Central memory CD8-positive, alpha-beta T cell (primary cell): ENCODE measurements at places on chromosomes 2 and 18.

GRCh38 chr2:8322634-8323033 lies 359.2 kb upstream of the ID2 start:
- H3K4me1 ChIP-seq, result peaks cover 19% of the 10 kb centered on the region
- DNase-seq, result no peak
- H3K4me3 ChIP-seq, result no peak overlapping the region
- H3K36me3 ChIP-seq, result no peaks in the 10 kb centered on the region
- H3K27me3 ChIP-seq, result no peaks in the 10 kb centered on the region

GRCh38 chr2:240711296-240711695 lies 19.6 kb downstream of the AQP12A start:
- no peaks in the 10 kb centered on the region for H3K36me3 ChIP-seq
- H3K27me3 ChIP-seq, result peaks cover 21% of the 10 kb centered on the region
- H3K4me3 ChIP-seq, result no peak overlapping the region
- H3K4me1 ChIP-seq, result no peaks in the 10 kb centered on the region
- DNase-seq, result no peak

- H3K36me3 ChIP-seq, result peaks cover 4% of the 10 kb centered on the region
- DNase-seq, result no peak
- H3K27ac ChIP-seq, result peak overlapping the region; percentile 73
- H3K4me1 ChIP-seq, result peaks cover 52% of the 10 kb centered on the region
- no peaks in the 10 kb centered on the region for H3K27me3 ChIP-seq
- H3K4me3 ChIP-seq, result no peak overlapping the region
These were observed 243.4 kb downstream of the LDLRAD4 start for GRCh38 chr18:13461936-13462335.

GRCh38 chr2:199404841-199405240 lies 52.9 kb downstream of the SATB2 start:
- H3K27ac ChIP-seq, result no peak overlapping the region
- H3K27me3 ChIP-seq, result peaks cover 10% of the 10 kb centered on the region
- H3K36me3 ChIP-seq, result no peaks in the 10 kb centered on the region
- no peak for DNase-seq

GRCh38 chr2:6590442-6590841 lies 275.3 kb downstream of the CMPK2 start:
- no peak for DNase-seq
- H3K36me3 ChIP-seq, result no peaks in the 10 kb centered on the region
- no peaks in the 10 kb centered on the region for H3K27me3 ChIP-seq
- no peak overlapping the region for H3K27ac ChIP-seq
- H3K4me1 ChIP-seq, result no peaks in the 10 kb centered on the region

DNA sequence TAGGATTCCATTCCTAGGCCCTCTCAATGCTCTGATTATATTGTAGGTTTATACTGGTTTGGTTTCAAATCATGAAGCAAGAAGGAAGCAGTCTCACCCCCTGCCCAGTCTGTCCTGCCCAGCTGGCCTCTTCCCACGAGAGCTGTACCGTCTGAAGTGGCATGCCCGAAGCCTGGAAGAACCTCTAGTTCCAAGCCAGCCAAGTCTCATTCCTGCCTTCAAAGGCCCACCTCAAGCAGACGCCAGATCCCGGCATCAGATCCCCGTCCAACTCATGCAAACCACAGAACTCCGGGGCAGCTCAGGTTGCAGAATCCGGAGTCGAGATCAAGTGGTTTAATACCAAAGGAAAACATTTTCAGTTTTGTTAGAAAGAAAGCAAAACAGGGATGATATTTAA lies 234.4 kb downstream of the LPIN1 start:
- no peak for DNase-seq
- H3K4me1 ChIP-seq, result no peaks in the 10 kb centered on the region
- peaks cover 3% of the 10 kb centered on the region for H3K36me3 ChIP-seq
- peaks cover 79% of the 10 kb centered on the region for H3K27me3 ChIP-seq

DNA sequence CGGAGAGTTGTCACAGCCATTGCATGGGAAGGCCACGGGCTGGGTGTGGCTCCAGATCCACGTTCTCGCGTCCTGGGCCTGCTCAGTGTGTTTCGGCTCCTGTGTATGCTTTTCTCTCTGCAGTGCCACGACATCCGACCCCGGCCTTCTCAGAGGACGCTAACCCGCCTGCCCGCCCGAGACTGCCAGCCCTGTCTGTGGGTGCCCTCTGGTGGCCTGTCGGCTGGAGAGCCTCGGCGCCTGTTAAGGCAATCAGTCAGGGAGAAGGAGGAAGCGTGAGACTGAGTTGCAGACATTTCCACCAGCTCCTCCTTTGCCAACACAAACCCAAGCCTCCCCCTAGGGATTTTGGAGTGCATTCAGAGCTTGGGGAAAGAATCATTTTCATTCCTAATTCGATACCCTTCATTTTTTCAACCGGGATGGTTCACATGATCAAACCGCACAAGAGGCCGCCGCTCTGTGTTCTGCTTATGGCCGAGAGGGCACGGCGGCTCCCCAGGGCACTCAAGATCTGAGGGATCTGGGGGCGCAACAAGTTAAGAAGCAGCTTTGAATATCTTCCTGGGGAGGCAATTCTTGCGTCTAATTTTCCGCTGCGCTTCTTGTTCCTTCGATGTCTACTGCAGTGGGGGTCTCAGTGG lies 37.5 kb upstream of the ZBTB7C start:
- no peak overlapping the region for H3K4me3 ChIP-seq
- no peaks in the 10 kb centered on the region for H3K36me3 ChIP-seq
- peak; percentile 26 for DNase-seq
- peaks cover 36% of the 10 kb centered on the region for H3K27me3 ChIP-seq
- no peak overlapping the region for H3K27ac ChIP-seq

DNA sequence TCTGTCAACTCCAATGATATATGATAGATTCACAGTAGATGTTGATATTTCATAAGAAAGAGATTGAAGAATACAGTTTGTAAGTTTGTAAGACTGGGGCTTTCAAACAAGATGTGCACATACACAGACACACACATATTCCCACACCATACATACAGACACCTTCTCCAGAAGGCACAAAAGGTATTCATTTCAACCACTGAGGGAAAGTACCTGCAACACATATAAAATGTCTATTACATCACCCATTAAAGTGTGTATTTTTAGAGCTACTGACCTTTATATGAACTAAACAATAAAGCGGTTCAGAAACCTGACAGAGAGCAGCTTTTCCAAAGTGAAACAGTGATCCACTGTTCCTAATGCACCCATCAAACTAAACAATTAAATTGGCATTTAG lies 53.3 kb downstream of the CCDC148 start:
- H3K36me3 ChIP-seq, result peaks cover 3% of the 10 kb centered on the region
- no peak overlapping the region for H3K27ac ChIP-seq
- DNase-seq, result no peak
- no peaks in the 10 kb centered on the region for H3K4me1 ChIP-seq
- H3K27me3 ChIP-seq, result peaks cover 50% of the 10 kb centered on the region
- no peak overlapping the region for H3K4me3 ChIP-seq

DNA sequence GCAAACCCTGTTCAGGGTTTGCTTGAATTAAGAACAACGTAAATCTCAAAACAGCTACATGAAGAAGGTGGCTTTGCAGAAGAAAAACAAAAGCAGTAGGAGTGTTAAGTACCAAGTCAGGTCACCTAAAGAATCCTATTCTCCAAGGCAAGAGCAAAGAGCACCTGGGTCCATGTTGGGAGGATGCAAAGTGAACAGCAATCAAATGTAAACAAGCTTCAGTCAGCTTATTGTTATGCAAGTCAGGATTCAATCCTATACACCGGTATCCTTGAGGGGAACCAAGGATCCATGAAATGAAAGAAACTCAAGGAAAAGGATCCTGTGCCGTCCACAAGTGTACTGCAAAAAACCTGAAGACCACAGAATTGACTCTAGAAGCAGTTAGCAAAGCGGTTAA lies 261.0 kb upstream of the DDX18 start:
- no peaks in the 10 kb centered on the region for H3K27me3 ChIP-seq
- no peaks in the 10 kb centered on the region for H3K36me3 ChIP-seq
- H3K4me3 ChIP-seq, result no peak overlapping the region
- no peak for DNase-seq
- H3K4me1 ChIP-seq, result no peaks in the 10 kb centered on the region

DNA sequence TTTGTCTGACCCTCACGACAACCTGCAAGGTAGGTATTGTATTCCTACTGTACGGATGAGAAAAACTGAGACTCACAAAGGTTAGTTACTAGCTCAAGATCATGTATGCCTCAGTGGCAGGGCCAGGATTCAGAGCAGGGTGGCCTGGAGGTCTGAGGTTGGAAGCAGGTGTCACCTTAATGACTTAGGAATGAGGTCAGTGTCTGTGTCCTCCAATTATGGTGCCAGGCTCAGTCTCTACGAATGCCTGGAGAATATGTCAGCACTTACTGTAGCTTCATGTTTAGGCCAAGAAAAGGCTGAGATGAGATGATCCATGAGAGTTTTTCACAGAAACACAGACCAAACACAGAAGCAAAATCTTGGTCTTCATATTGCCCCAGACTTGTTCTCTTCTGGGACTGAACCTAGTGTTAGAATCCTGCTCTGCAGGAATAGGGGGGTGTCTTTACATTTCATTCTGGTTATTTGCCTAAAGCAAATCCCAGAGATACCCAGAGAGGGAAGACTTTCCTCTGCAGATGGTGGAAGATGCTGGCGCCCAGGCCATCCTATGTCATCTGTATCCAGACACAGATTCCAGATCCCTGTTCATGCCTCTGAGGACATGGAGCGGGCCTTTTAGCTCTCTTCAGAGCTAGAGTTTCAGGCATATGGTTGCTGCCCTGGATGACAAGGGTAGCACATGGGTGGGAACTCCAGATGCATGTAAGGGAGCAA lies 16.3 kb upstream of the RAB10 start:
- H3K27ac ChIP-seq, result no peak overlapping the region
- H3K4me3 ChIP-seq, result no peak overlapping the region
- H3K36me3 ChIP-seq, result no peaks in the 10 kb centered on the region
- no peaks in the 10 kb centered on the region for H3K27me3 ChIP-seq
- no peaks in the 10 kb centered on the region for H3K4me1 ChIP-seq

- H3K4me1 ChIP-seq, result no peaks in the 10 kb centered on the region
- no peak for DNase-seq
- no peaks in the 10 kb centered on the region for H3K27me3 ChIP-seq
- no peak overlapping the region for H3K4me3 ChIP-seq
- H3K36me3 ChIP-seq, result no peaks in the 10 kb centered on the region
- H3K27ac ChIP-seq, result no peak overlapping the region
These were observed 1806.1 kb upstream of the PIK3C3 start for GRCh38 chr18:40148960-40149359.

GRCh38 chr2:62254424-62255266 lies 58.7 kb downstream of the B3GNT2 start:
- H3K27ac ChIP-seq, result no peak overlapping the region
- no peak overlapping the region for H3K4me3 ChIP-seq
- no peaks in the 10 kb centered on the region for H3K36me3 ChIP-seq

GRCh38 chr2:46258937-46259776 lies 38.0 kb upstream of the EPAS1 start:
- peaks cover 7% of the 10 kb centered on the region for H3K4me1 ChIP-seq
- no peak overlapping the region for H3K4me3 ChIP-seq
- H3K27ac ChIP-seq, result no peak overlapping the region
- no peak for DNase-seq
- H3K36me3 ChIP-seq, result peaks cover 3% of the 10 kb centered on the region

DNA sequence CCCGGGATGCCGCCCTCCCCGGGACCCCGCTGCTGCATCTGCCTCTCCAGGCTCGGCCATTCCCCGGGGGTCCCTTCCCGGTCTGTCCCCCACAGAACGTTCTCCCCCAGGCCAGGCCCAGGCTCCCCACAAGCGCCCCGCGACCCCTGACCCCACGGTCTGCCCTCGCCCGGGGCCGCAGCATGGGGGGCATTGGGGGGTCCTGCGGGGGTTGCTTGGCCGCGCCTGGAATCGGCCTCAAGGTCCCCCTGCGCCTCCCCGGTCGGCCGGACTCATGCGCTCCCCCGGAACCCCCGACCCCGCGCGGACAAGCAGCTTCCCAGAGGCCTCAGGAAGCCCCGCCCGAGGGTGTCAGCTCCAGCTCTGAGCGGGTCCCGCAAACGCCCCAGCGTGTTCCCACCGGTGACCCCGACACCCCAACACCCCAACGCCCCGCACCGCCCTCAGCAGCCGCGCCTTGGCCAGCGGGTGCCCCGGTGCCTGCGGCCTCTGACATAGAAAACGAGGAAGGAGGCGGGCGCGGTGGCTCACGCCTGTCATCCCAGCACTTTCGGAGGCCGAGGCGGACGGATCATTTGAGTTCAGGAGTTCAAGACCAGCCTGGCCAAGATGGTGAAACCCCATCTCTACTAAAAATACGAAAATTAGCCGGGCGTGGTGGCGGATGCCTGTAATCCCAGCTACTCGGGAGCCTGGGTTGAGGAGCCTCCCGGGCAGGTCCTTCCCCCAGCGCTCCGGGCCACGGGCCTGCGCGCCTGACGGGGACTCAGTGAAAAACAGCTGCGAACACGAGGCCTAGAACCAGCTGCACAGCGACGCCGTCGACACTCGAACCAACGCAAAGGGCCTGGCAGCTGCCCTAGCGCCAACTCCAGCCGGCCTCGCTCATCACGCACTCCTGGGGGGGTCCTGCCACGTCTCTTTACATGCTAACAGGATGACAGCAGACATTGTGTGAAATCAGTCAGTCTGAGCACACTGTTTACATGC lies 61.8 kb upstream of the CTDP1 start:
- no peaks in the 10 kb centered on the region for H3K4me1 ChIP-seq
- peaks cover 3% of the 10 kb centered on the region for H3K27me3 ChIP-seq

DNA sequence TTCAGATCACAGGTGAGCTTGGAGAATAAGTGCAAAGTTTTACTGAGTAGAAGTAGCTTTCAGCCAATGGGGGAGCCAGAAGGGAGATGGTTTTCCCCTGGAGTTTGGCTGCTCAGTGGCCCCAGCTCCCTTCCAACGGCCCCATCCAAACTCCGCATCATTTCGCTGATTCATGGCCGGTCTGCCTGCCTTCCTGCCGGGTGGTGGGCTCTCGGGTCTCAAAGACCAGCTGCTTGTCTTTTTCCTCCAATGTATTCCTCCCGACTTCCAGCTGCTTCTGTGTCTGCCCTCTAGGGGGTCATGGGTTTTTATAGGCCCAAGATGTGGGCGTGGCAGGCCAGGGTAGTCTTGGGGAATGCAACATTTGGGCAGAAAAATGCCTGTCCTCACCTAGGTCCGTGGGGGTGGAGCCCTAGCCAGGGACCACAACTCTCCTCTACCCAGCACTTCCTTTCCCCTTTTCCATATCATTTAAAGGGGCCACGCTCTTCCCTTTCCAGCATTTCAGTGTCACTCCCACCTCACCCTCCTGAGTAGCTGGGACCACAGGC lies 73.5 kb downstream of the MEX3C start:
- no peak for DNase-seq
- no peak overlapping the region for H3K4me3 ChIP-seq
- H3K36me3 ChIP-seq, result peaks cover 2% of the 10 kb centered on the region
- peaks cover 11% of the 10 kb centered on the region for H3K27me3 ChIP-seq
- H3K27ac ChIP-seq, result no peak overlapping the region

- no peaks in the 10 kb centered on the region for H3K36me3 ChIP-seq
- DNase-seq, result no peak
- no peak overlapping the region for H3K27ac ChIP-seq
These were observed 59.4 kb upstream of the MSTN start for GRCh38 chr2:190121971-190122370.

- no peaks in the 10 kb centered on the region for H3K36me3 ChIP-seq
- no peak overlapping the region for H3K4me3 ChIP-seq
- H3K27ac ChIP-seq, result no peak overlapping the region
- DNase-seq, result no peak
- no peaks in the 10 kb centered on the region for H3K4me1 ChIP-seq
- H3K27me3 ChIP-seq, result peaks cover 47% of the 10 kb centered on the region
These were observed 137.3 kb downstream of the GALNT14 start for GRCh38 chr2:31000970-31001369.
